ENCODE measurements at places on chromosomes 1 and 21.

DNA sequence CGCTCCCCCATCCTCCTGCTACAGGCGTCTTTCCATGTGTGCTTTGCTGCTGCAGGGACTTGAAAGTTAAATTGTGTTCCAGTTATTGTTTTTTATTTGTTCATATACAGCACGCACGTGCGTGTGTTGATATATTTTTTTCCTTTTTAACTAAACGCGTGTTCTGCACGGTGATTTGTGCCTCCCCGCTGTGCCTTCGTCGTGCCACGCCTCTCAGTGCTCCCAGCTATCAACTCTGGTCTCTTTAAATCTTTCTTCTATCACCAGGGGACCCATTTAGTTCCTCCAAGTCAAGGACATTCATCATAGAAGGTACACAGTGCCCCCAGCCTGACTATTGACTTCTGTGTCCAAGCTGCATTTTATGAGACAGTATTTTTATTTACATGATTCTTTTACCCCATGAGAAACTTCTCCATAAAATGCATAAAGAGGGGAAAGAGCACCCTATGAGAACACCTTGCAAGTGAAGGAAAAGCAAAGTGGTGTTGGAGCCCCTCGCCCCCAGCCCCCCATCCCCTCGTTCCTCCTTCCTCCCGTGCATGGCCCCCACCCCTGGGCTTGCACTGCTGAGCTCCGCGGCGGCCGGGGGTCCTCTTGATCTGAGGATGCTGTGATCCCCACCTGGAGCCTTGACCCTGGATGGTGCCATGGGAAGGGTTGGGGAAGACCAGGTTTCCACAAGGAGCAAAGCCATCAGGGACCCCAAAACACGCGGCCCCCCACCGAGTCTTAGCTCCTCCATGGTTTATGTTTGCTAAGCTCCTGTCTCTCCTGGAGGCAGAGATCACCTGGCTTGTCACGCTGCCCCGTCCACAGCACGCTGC, 45.5 kb downstream of the KCNAB2 start:
- DNase-seq: no peak

- DNase-seq: no peak
Observed at GRCh38 chr1:91546301-91546581, 45.6 kb downstream of the CDC7 start.

DNA sequence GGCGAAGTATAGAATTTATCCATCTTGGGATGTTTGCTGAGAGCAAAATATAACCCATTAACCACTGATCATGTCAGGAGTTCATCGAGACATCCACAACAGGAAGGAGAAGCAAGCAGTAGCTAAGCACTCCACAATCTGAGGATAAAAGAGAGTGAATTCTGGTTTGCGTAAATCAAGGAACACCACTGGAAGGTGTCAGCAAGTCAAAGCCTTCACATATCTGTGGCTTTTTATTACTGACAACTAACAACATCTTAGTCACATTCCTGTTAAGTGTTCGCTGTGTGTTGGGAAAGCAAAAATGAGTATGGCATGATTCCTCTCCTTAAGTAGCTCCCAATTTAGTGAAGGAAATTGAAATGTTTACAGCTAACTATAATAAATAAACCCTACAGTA, 44.5 kb upstream of the DARS2 start:
- no peak for DNase-seq

- DNase-seq: no peak
Observed at GRCh38 chr1:34266127-34266951, 89.6 kb downstream of the C1orf94 start.

DNA sequence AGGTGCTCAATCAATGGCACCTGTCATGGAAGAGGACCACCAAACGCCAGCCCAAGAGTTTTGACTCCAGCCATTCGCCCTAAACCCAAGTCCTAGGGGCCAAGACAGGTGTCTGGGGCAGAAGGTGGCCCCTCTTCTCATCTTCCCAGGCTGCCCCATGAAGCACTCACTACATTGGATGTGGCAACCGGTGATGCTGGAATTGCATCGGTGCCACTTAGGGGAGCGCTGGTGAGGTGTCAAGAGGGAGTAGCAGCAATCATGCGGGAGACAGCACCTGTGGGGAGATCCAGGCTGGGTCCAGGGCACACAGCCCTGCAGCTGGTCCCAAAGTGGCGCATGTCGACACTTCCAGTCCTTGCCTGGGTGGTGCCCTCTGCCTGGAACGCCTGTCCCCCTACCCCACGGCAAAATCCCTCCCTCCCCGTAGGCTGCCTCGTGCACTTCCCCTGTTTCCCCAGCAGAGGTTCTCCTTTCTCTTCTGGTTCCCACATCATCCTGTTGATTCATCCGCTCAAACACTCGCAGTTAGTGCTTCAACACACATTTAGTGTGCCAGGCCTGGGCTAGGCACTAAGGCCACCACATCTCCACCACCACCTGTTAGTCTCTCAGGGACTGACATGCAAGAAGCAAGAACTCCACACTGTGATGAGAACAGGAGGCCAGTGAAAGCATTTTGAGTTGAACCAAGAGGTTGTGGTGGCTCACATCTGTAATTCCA, 18.5 kb downstream of the PLA2G2D start:
- DNase-seq: peak; percentile 33

DNA sequence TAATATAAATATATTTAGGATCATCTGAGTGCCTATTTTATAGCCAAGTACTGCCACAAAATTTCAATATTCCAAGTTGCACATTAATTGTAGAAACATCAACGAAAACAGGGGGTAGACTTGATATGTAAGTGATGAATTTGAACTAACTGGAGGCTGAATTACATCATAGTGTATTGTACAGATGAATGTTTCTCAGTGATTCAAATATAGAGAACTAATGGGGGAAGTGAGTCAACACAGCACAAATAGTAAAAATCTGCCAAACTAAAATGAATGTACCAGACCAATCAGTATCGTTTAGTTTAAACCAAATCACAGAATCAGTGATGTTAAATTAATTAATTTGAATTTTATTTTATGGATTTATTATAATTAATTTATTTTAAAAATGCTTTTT, 42.8 kb downstream of the RTCA start:
- DNase-seq: no peak

- no peak for DNase-seq
Observed at GRCh38 chr1:156560585-156561163, 11.7 kb downstream of the IQGAP3 start.

DNA sequence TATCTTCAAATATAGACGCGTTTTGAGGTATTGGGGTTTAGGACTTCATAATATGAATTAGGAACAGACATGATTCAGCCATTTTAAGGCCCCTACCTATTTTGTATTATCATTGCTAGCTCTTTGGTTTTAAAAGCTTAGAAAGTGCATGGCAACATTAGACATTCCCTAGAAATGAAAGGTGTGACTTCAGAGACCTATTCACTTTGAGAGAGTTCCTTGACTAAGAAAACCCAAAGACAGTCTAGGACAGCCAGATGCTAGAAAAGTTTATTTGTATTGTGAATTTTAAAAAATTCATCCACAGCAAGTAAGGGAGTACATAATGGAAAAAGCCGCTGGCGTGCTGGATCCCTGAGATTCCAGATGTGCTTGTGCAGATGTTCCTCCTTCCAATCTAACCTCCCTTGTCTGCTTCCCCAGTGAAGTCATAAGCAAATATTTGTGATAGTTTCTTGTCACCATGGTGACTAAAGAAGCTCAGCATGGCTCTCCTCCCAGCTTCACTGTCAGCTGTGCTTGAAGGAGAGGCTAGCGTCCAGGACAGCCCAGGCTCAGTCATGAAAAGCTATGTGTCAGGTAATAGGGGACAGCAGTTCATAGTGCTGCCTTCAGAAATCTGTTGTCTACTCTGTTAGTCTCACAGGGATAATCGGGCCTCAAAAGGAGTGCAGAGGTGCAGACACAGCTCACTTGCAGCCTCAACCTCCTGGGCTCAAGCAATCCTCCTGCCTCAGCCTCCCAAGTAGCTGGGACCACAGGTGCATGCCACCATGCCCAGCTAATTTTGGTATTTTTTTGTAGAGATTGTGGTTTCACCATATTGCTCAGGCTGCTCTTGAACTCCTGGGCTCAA, 34.8 kb downstream of the KPNA6 start:
- DNase-seq: no peak

GRCh38 chr1:17885663-17886320, 130.7 kb downstream of the ACTL8 start:
- no peak for DNase-seq

- no peak for DNase-seq
Observed at GRCh38 chr1:162259894-162260455, 116.7 kb downstream of the SPATA46 start.

GRCh38 chr1:55580845-55581332, 365.7 kb upstream of the USP24 start:
- no peak for DNase-seq

GRCh38 chr1:151547119-151547899, 7.2 kb downstream of the TUFT1 start:
- no peak for DNase-seq

GRCh38 chr1:180560200-180560867, 1.6 kb downstream of the OVAAL start:
- DNase-seq: no peak

DNA sequence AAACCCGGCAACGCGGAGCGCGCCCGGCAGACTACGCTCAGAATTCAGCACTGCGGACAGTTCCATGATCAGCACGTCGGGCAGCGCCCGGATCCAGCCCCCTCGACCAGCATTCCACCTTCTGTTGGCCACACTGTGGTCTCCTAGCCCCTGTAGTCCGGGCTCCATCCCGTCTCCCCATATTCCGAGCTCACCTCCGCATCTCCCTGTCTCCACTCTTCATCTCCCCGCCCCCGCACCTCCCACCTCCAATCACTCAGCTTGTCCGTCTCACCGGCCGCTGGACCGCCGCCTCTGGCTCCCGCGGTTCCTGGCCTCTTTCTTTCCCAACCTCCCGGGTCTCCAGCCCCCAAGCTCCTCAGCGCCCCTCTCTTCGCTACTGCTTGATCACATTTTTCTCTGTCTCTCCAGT, 500 bp downstream of the EPHA10 start:
- DNase-seq: peak; percentile 10

- DNase-seq: no peak
Observed at GRCh38 chr1:67040405-67040804, 13.5 kb downstream of the SLC35D1 start.

- no peak for DNase-seq
Observed at GRCh38 chr1:230268371-230269170, 157.6 kb downstream of the PGBD5 start.

DNA sequence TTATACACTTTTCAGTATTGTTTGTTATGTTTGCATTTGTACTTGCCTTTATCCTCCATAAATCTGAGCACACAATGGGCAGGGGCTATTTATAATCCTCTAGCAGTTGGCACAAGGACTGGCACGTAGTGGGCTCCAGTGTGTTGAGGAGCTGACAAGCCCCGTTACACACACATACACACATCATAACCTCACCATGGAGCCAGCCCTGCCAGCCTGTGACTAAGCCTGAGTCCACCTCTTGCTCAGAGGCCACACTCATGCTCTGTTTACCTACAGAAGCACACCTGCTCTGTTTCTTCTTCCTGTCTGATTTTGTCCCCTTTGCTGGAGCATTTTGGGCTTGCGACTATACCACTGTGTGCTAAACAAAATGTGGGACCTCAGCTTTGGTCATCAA, 64.5 kb upstream of the SPATA6 start:
- no peak for DNase-seq

- no peak for DNase-seq
Observed at GRCh38 chr1:94094469-94095111, 26.4 kb downstream of the ABCA4 start.

- no peak for DNase-seq
Observed at GRCh38 chr1:56468518-56468917, 110.8 kb downstream of the PLPP3 start.

GRCh38 chr1:65593516-65593915, 173.0 kb downstream of the LEPR start:
- DNase-seq: no peak

Measured in CD4-positive, alpha-beta T cell treated with Interleukin-10 for 1 hour (primary cell).